ENCODE measurements at places on chromosomes 2 and 18. TPM values are rescaled to one million over a fixed set of nuclear protein-coding genes. Genes with fewer than 3 reads are reported as not detected.

DNA sequence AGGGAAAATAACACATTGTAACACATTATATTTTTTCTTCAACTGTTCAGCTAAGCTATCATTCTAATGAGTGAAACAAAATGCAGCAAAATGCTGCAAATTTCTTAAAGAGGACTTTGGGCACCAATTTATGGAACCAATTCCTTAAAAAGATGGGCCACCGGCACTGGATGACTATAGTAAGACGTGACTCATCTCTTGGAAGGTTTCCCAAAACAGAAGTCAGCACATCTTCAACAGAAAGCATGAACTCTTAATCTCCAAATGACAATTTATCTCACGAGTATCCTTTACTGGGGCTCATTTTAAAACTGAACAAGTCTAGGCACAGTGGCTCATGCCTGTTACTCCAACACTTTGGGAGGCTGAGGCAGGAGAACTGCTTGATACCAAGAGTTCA, 213.4 kb downstream of the CDH20 start:
- DNase-seq, result no peak

GRCh38 chr18:2173486-2173885, 397.8 kb downstream of the METTL4 start:
- DNase-seq, result peak; percentile 57

DNA sequence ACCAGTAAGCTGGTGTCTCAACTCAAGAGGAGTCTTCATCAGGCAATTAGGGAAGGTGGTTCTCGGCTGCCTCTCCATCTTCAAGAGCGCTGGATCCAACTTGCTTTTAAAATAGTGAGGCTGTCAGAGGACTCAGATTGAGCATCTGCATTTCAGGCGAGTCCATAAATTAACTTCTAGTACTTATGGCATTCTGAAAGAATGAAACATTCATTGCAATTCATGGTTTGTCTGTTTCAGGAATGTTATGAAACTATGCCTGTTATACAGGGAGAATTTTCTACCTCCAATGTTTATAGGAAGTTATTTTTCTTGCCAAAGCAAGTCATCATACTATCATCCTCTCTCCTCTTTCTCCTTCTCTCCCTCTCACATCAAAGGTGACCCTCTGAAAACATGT, 883.2 kb downstream of the SLC4A3 start:
- no peak for DNase-seq

GRCh38 chr2:116809109-116809508, 1005.4 kb upstream of the DDX18 start:
- DNase-seq, result no peak

Gene OTOS
- not detected for total RNA-seq
